ENCODE measurements at places on chromosomes 4 and X.

- no peak for DNase-seq
Measured at GRCh38 chrX:72262077-72262476, 15.0 kb downstream of the RPS4X start.

- no peak for DNase-seq
Measured at GRCh38 chr4:4368809-4369580, 17.9 kb upstream of the NSG1 start.

- DNase-seq = no peak
Measured at GRCh38 chr4:81260443-81261101, 45.5 kb upstream of the PRKG2 start.

DNA sequence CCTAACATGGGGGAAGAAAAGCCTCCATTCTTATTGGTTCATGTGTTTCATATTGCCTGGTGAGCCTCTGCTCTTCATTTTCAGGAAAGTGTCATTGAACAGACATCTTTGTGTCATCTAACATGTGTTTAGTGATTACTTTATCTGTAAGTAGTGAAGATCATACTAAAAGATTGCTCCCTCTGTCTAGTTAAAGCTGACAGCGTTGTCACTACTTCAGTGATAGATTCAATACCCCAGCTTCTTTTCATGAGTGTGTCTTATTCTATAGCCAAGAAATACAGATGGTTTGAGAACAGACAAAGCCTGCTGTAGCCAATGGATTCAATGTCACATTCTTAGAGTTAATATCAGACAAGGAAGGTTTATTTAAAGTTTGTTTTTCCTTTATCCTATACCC is 85.1 kb downstream of the NKX6-1 start:
- DNase-seq = no peak

- DNase-seq = no peak
Measured at GRCh38 chr4:44522761-44523445, 74.3 kb upstream of the KCTD8 start.

- DNase-seq = no peak
Measured at GRCh38 chr4:94407846-94408245, 43.9 kb upstream of the PDLIM5 start.

All from NCI-H1048 (cell line).